ENCODE measurements at places on chromosomes 3 and 15. TPM values are rescaled to one million over a fixed set of nuclear protein-coding genes. Genes with fewer than 3 reads are reported as not detected.

GRCh38 chr15:92960996-92961681 is 61.0 kb downstream of the CHD2 start:
- peak overlapping the region; percentile 31 for H3K27ac ChIP-seq
- peaks cover 74% of the 10 kb centered on the region for H3K36me3 ChIP-seq
- DNase-seq, result no peak
- H3K4me1 ChIP-seq, result peaks cover 61% of the 10 kb centered on the region

- H3K27me3 ChIP-seq, result no peaks in the 10 kb centered on the region
- no peaks in the 10 kb centered on the region for H3K4me1 ChIP-seq
- H3K36me3 ChIP-seq, result no peaks in the 10 kb centered on the region
- H3K27ac ChIP-seq, result no peak overlapping the region
- H3K4me3 ChIP-seq, result no peak overlapping the region
Observed at GRCh38 chr3:194042927-194043326, 93.0 kb upstream of the HES1 start.

- H3K4me3 ChIP-seq, result no peak overlapping the region
- DNase-seq, result no peak
- no peaks in the 10 kb centered on the region for H3K36me3 ChIP-seq
- H3K27me3 ChIP-seq, result no peaks in the 10 kb centered on the region
- no peaks in the 10 kb centered on the region for H3K4me1 ChIP-seq
Observed at GRCh38 chr3:134079111-134079547, 49.4 kb upstream of the SLCO2A1 start.

GRCh38 chr15:46328821-46329220 is 694.0 kb downstream of the SQOR start:
- no peak overlapping the region for H3K4me3 ChIP-seq
- H3K27me3 ChIP-seq, result peaks cover 3% of the 10 kb centered on the region
- no peak for DNase-seq
- H3K27ac ChIP-seq, result no peak overlapping the region
- no peaks in the 10 kb centered on the region for H3K4me1 ChIP-seq

DNA sequence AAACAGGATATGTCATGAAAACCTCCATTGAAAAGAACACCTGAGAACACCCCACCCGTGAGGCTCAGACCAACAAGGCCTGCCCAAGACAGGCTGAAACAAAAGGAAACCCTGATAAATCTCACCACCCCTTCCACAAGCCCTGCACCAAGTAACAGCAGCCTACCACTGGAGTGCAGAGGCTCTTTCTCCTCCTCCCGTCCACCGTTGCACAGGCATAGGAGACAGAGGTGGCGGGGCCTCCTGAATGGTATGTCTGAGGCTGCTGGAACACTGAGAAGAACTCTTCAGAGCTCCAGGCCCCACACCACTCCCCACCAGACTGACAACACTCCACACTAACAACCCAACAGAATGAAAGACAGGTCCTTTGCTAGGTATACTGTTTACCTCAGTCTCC is 21.4 kb downstream of the CHDH start:
- DNase-seq, result no peak
- H3K4me3 ChIP-seq, result no peak overlapping the region
- H3K27ac ChIP-seq, result no peak overlapping the region
- H3K36me3 ChIP-seq, result no peaks in the 10 kb centered on the region
- H3K27me3 ChIP-seq, result no peaks in the 10 kb centered on the region
- no peaks in the 10 kb centered on the region for H3K4me1 ChIP-seq

DPH6 gene
- 14.0 TPM for total RNA-seq

Data from activated CD4-positive, alpha-beta T cell treated with anti-CD3 and anti-CD28 coated beads for 36 hours (primary cell).